Skeletal muscle cell (primary cell): ENCODE measurements at places on chromosomes 7 and 10.

DNA sequence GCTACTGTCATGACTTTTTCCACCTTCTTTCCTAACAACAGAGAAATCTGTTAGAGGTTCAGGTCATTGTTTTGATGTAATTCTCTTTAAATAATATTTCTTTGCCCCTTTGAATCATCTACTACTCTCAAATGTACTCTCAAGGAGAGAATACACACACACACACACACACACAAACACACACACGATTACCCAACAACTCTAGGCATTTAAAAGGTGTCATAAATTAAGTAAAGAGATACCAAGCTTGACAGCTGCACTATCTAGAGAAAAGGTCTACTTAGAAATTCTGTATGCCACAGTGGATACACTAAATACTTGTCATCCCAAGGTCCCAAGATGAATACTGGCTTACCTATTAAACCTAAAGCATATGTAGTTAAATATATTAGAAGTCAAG lies 4.8 kb downstream of the PANK1 start:
- DNase-seq: no peak

GRCh38 chr10:130242513-130242912 lies 106.3 kb downstream of the GLRX3 start:
- no peak for DNase-seq

- no peak for DNase-seq
Observed at GRCh38 chr10:70678757-70679489, 6.6 kb downstream of the ADAMTS14 start.

GRCh38 chr10:3986493-3987142 lies 201.6 kb upstream of the KLF6 start:
- no peak for DNase-seq

DNA sequence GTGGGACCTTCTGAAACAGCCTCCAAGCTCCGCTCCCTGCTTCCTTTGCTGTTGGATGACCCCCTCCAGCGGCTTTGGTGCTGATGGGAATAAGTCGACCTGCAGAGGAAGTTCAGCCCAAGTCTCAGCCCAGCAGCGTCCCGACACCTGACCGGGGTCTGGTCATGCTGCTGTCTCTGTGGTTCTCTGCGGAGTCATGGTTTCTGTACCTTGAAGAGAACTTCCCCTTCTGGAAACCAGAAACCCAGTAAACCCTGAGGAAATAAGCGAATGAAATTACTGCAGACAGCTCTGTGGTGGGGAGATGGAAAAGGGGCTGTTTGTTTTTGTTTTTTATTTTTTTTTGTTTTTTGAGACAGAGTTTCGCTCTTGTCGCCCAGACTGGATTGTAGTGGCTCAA lies 18.3 kb upstream of the ZNF12 start:
- DNase-seq: no peak

DNA sequence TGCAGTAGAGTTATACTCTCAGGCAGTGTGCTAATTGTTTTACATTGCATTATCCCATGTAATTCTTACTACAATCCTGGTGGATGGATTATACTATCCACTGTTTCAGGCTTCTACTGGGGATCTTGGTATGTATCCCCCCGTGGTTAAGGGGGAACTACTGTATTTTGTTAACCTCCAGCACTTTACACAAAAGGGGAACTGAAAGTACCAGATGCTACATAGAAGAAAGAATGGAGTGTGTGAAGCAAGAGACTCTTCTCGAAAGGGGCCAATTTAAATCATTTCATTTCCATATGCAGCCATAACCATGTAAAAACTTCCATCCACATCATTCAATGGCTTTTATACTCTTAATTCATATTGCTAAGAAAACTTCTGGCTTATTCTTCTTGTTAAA lies 69.4 kb downstream of the C1GALT1 start:
- no peak for DNase-seq

GRCh38 chr7:27305854-27306253 lies 63.3 kb downstream of the EVX1 start:
- DNase-seq: no peak

- no peak for DNase-seq
Observed at GRCh38 chr10:73756183-73756582, 12.0 kb downstream of the SEC24C start.

DNA sequence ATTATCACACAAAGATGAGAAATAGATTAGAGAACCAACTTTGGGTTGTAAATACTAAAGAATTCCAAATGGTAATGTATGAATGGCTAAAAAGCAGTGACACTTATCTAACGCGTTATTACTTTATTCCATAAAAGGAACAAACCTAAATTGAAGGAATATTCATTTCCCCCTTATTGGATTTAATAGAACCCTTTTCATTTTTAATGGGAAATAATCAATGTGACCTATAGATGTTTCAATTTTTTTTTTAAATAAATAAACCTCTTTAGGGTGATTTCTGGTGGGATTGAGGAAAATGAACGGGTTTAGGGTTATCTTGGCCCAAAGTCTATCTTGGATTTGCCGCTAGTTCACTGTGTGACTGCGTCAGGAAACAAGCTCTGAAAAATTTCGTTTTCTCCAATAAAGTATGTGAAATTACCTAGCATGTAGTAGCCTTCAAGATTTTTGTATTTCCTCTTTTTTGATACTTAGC lies 1.9 kb upstream of the ACBD5 start:
- no peak for DNase-seq

- DNase-seq: no peak
Observed at GRCh38 chr10:72814099-72814790, 79.3 kb upstream of the OIT3 start.

DNA sequence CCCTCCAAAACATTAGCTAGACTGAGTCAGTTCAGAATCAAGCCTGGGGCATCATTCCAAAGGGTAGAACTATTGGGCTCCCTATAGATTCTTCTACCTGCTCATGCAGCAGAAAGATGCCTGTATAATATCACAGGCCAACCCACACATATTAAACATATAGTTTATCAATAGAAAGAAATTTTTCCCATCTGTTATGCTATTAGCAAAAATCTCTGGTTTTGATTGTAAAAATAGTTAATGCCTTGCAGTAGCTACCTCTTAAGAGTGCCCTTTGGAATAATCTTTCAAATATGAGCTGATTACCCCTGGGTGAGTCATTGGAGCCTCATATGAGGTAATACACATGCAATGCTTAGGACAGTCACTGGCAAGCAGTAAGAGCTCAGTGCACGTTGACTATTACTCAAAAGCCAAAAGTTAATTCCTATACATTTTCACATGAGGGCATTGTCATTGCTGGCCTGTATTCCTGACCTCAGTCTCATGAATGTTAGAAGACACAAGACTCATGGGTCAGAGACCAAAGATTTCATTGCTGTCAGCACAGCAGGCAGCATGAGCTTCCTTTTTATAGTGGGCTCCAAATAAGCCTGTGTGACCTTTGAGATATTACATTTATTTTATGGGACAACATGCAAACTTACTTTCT lies 180.0 kb downstream of the FGFR2 start:
- no peak for DNase-seq

GRCh38 chr7:129947049-129947448 lies 5.7 kb downstream of the UBE2H start:
- no peak for DNase-seq

- DNase-seq: no peak
Observed at GRCh38 chr7:280461-280860, 9.5 kb upstream of the FOXL3 start.

DNA sequence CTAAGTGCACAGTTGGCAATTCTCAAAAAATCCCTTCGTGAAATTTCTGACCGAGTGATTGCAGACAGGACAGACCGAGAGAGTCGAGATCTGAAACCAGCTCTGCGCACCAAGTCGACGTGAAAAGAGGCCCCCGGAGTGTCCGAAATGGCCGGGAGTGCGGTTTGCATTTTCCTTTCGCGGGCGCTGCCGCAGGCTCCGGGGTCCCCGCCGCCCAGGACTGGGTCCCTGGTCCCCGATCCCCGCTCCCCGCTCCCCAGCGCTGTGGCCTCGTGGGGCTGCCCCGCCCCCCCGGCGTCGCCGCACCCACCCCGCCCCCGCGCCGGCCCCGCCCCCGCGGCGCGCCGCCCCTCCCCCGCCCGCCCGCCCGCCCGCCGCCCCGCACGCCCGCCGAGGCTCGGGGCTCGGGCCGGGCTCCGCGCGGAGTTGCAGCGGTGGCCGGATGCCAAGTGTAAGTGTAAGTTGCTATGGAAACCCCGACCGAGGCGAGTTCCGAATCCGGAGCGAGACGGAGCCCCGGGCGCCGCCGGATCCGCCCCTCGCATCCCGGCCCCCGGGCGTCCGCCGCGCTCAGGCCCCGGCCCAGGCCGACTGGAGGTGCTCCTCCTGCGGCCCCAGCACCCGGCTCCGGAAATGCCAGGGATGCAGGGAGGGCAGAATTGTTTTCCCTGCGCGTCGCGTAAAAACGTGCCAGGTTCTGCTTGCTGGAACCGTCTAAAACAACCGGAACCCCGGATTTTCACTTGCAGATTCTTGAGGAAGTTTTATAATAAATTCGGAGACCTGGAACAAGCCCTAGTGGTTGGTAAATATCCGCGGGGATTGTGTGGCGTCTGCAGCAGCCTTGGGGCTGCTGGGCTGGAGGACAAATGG lies 4.6 kb downstream of the BMI1 start:
- DNase-seq: no peak

DNA sequence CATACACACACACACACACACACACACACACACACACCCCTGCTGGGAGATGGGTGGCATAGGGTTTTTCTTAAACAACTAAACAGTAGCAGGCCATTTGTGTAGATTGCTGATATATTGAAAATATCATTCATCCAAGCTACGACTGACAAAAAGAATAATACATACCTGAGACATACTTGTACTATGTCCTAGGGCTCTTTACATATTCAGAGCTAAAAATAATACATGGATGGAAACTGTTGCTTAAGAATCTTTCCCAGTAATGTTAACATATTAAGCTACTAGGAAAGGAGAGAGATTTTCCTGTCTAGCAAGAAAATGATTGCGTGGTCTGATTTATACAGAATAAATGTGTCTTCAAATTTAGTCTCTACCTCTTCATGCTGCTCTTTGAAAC lies 40.2 kb upstream of the TUBB8 start:
- DNase-seq: no peak

- DNase-seq: no peak
Observed at GRCh38 chr7:16045296-16045695, 358.8 kb upstream of the MEOX2 start.

GRCh38 chr10:43108951-43109350 lies 29.3 kb upstream of the CSGALNACT2 start:
- no peak for DNase-seq

DNA sequence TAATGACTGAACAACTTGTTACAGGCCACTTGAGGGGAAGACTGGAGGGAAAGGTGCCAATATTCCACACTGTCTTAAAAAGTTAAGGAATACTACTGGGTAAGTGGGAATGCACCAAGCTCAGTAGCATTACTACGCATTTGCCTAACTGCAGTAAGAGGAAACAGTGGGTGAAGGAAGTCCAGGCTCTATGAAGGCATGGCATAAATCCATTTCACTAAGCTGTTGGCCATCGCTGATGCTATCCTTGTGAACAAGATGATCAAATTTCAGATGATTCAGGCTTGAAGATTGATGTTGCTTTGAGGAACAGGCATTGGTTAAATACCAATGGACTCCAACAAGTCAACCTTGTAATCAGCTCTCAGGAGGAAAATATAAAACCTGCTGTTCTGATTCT lies 44.2 kb upstream of the TES start:
- DNase-seq: no peak

DNA sequence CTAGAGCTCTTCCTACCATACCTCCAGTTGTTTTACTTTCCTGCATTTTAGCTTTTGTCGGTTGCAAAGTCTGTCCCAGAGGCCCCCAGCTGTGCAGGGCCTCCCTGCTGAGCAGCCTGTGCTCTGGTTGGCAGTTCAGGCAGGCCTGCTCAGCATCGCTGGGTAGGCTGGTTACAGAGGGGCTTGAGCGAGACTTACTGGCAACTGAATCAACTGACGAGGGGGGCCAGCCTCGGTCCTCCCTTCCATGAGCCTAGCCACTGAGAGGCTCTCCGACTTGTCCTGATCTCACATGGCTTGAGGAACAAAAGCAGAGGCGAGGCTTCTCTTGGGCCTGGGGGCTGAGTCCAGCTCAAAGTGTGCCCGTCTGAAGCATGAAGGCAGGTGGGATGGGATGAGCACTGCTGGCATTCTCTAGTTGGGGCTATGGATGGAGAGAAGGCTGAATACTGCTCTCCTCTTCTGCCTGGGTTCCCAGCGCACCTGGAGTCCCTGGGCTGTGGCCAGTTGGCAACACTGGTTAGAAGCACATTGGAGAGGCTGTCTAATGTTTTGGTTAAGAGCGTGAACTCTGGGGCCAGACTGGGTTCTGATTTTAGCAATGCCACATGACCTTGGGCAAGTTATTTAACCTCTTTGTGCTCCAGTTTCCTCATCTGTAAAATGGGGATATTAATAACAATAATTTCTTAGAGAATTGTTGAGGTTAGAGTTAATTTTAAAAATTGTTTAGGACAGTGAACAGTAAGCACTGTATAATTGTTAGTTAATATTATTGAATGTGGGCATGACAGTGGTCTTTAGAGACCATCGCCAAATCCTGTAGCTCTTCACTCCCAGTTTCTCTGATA lies 6.9 kb upstream of the SFRP5 start:
- DNase-seq: no peak

GRCh38 chr7:7761974-7762779 lies 43.8 kb upstream of the RPA3 start:
- peak; percentile 81 for DNase-seq

DNA sequence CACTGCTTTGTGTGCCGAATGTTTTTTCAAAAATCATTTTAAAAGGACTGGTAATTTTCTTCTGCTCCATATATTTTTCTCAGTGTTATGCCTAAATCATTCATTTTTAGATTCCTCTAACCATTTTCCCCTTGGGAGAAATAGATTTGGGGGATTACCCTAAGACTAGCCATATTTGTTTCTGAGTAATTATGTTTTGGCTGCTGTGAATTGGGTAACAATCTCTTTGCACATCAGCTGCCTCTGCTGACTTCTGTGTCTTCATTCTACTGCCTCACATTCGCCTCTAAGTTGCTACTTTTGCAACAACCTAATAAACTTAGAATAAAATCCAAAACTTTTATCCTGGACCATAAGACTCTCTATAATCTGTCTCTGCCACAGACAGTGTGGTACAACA lies 18.5 kb upstream of the MRC1 start:
- no peak for DNase-seq

- DNase-seq: peak; percentile 27
Observed at GRCh38 chr10:19918794-19919193, 102.6 kb downstream of the PLXDC2 start.

DNA sequence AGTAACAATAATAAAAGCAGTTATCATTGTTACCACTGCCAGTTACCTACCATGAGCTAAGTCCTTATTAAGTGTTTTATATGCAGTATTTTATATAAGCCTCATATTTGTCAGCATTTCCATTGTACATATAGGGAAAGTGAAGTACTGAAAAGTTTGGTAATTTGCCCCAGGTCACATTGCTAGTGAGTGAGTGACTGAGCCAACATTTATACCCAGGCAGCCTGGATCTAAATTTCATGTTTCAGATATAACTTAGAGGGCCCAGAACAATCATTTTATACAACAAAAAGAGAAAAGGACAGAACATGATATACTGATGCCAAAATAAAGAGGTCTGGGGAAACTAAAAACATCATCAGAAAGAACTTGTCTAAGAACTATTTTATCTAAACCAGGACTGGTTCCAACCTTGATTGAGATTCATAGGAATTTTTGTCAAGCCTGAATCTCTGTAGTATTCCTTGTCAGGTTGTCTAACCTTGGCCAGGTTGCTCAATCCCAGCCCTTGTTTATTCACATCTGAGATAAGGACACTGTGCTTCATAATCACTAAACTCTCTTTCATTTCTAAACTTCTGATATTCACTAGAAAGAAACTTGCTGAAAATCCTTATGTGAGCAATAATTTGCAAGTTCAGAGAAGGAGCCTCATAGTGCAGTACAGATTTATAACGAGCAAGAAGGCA lies 308.2 kb downstream of the IPMK start:
- DNase-seq: no peak
